NAMALWA (cell line): ENCODE measurements at places on chromosomes 1 and 21.

- DNase-seq: no peak
Observed at GRCh38 chr1:45079533-45079932, 67.5 kb downstream of the UROD start.

- DNase-seq: no peak
Observed at GRCh38 chr1:184951788-184952187, 22.5 kb downstream of the NIBAN1 start.

GRCh38 chr1:65955503-65955902, 162.8 kb downstream of the PDE4B start:
- no peak for DNase-seq

GRCh38 chr1:5764464-5764863, 227.8 kb downstream of the NPHP4 start:
- DNase-seq: no peak

DNA sequence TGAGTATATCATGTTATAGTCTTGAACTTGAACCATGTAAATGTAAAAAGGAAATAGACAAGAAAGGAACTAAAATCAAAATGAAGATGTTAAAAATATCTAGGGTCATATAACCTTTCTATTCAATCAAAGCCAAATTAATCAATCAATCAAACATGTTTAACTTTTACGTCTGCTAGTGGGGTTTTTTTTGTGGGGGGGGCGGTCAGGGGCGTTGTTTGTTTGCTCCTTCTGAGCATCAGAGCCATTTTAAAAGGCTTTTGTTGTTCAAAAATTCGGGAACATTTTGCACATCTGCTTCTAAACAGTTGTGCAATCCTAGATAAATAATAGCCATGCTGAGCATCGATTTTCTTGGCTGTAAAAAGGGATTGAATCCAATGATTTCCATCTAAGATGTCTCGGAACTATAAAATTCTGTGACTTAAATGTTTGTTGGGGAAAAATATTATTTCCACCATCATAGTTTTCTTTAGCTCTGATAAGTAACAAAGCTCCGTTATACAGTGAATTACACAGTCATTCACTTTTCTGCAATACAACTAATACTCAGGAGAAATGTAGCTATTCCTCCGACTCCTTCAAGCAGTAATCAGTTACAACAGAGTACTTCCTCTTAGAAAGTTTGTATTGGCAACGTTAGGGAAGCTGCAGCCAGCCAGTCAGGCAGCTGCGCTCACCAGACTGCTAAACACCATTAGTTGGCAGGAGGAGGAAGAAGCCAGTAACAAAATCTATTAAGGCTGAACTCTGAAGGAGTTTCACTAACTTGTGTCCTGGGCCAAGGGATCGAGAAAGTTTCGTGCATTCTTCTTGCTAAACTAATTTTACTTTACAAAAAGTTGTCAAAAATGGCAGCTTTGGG, 2.2 kb downstream of the SPATA6 start:
- DNase-seq: peak; percentile 44

DNA sequence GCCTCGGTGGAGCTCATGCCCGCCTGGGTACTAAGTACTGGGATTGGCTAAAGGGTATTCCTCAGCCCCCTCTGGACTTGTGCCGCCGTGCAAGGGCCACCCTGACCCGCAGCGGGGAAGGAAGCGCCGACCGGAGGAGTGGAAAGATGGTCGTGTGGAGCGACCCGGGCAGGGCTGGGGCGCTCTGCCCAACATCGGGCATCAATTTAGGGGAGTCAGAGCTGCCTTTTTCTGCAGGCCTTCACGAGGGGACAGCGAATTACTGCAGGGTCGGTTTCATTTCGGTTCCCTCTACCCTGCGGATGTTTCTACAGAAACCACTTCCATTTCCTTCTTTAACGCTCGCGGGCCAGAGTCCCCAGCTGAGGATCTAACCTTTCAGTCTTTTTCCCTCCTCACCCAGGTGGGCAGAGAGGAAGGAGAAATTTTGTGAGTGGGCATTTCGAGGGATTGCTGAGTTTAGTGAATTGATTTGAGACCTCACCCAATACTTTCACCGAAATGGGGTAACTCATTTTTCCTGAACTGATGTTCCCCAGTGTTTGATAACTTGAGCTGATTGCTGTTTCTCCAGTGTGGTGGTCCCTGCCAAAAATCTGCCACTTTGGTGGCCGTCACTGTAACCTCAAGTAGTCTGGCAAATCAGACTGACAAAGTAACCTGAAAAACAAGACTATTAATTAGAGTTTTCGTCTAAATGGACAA, 1.1 kb downstream of the TOR1AIP1 start:
- DNase-seq: peak; percentile 81

- DNase-seq: no peak
Observed at GRCh38 chr1:202577381-202577780, 132.9 kb downstream of the SYT2 start.

DNA sequence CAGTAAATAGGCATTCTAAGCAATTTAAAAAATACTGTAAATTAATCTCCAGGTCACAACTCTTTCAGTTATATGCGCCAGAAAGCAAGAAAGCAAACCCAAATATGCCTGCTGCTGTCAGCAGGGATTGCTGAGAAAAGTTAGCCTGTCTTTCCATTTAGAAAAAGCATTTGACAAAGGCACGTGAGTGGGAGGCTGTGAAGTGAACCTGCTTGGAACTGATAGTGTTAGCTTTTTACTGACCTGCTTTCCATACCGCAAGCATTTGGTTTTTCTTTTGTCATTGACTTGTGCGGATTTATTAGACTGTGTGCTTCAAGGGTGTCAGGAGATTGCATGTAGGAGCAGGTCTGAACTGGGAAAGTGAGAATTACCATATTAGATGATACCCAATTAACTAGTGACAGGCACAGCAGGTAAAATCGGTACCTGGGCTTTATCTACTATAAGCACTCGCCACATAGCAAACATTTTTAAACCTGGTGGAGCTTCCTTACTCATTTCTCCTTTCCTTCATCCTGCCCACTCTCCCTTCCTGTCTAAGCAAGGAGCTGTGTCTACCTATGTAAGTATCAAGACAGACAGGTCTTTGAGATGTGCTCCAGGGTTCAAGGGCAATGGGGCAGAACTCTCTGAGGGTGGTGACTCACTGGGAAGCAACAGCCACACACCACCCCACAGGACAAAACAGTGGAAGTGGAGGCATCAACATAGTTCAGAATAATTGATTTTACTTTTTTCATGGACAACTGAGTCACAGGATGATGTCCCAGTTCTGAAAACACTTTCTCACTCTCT, 323.9 kb downstream of the DISC1 start:
- DNase-seq: no peak

- DNase-seq: no peak
Observed at GRCh38 chr1:43392702-43393101, 3.0 kb downstream of the SZT2 start.

DNA sequence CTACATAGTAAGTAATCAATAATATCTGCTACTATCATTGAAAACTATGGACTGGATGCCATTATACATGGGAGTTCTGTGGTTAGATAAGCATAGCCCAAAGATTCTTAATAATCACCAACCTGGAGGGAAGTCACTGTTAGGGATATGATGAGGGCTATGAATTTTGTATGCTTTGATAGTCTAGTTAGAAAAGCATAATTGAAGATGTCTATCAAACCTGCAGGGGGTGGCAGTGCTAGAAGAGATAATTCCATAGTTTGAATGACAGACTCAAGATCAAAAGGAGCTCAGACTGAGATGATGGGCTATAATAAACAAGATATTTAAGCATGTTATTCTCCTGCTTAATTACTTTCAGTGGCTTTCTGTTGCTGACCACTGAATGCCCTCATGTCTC, 15.4 kb upstream of the COA6 start:
- DNase-seq: no peak

DNA sequence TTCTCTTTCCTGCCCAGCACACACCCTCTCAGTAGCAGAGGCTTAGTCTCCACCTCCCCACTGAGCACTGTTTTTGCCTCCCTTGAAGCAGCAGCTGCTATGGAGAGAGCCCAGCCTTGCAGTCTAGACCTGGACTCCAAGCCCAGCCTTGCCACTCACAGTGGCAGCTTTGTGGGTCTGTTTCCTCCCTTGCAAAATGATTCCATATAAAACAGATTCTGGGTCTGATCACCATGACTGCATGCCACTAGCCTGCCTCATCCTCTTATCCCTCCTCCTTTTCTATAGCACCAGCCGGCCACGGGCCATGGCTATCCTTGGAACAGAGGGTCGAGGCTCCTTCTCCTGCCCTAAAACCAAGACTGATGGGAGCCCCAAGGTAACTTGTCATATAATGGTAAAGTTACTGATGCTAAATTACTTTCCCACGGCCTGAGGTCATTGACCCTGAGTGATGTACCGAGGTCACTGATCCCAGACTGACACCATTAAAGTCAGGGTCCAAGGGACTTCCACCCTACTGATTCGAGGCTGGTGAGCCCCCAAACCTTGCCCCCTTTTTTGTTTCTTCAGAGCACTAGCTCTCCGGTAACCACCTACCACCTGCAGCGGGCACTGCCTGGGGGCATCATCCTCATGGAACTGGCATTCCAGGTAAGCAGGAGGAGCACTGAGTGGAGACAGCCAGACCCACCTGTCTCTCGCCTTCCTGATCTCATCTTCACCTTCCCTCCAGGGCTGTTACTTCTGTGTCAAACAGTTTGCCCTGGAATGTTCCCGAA, 7.9 kb downstream of the HYI start:
- no peak for DNase-seq
